ENCODE measurements at places on chromosomes 5 and 9.

- DNase-seq, result no peak
These were observed 455.1 kb upstream of the MPDZ start for GRCh38 chr9:13734601-13735000.

- no peak for DNase-seq
These were observed 259.4 kb downstream of the CDH18 start for GRCh38 chr5:19728571-19728970.

DNA sequence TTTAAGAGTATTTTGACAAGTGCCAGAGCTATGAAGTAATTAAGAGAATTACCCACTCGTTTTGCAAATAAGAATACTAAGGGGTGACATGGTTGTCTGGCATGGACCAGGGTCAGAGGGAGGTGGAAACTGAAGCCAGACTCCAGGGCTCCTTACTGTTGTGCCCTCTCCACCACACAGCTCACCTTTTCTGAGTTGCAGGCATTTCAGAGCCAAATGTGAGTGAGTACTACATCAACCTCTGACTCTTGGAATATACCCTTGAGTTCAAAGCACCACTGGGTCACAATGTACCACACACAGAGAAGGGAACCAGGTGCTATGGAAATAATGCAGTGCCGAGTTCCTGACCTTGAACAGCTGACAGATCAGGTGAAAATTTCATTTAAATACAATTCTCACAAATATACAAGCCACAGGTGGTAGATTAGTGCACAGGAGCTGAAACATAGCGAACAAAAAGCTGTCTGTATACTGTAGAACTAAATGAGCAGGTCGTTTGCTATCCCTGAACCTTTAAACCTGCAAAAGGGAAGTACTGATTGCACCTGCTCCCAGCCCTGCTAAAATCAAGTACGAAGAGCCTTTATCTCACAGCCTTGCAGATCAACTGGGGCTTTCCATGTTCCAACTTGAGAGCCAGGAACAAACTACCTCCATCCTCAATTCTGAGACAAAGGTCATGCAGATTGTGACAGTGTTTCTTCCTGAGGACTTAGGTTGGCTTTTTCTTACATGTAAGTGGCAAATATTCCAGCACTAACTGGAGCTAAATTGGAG lies 57.0 kb downstream of the GOLM1 start:
- no peak for DNase-seq

DNA sequence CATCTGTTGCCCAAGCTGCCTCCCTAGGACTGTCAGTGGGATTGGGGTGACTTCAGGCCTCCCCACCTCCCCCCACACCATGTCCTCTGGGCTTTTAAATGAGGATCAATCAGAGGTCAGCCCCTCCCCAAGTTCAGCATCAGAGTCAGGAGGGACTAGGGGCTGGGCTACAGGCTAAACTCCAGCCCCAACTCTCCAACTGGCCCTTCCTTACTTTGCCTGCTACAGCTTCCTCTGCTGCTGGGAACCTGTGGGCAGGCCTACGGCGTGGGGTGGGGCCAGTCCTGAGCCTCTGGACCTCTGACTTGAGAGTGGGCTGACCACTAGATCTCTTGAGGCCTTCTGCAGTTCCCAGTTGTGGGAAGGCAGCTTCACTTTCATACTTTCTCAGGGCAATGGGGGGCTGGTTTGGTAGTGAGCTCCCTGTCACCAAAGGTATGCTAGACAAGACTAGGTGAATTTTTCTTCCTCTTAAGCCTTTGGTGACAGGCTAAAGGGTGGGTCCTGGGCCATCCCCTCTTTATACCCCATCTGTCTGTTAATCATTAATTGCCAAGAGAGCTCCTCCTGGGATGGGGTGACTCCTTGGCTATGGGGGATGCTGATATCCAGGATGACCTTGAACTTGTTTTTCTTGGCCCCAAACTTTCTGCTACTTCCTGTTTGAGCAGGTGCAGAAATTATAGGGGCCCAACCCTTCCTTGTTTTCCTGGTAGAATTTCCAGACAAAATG lies 10.8 kb upstream of the DAB2IP start:
- no peak for DNase-seq

- no peak for DNase-seq
These were observed 47.7 kb downstream of the FTMT start for GRCh38 chr5:121899346-121899745.

- no peak for DNase-seq
These were observed 2.0 kb upstream of the ROR2 start for GRCh38 chr9:91951944-91952520.

- no peak for DNase-seq
These were observed 572.6 kb upstream of the CLINT1 start for GRCh38 chr5:158431369-158432029.

DNA sequence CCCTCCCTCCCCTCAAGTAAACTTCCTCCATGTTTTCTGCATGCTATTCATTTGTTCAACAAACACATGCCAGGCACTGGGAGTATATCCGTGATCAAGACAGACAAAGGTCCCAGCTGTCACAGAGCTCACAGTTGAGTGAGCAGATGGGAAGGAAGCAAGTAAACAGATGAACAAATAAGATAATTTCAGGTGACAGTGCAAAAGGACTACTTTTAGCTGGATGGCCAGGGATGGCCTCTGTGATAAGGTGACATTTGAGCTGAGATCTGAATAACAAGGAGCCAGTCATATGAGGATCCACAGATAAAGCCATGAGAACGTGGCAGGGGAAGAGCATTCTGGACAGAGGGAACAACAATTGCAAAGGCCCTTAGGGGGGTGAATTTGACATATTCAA lies 121.7 kb upstream of the RAD23B start:
- no peak for DNase-seq
